ENCODE measurements at places on chromosomes 2 and 18.

DNA sequence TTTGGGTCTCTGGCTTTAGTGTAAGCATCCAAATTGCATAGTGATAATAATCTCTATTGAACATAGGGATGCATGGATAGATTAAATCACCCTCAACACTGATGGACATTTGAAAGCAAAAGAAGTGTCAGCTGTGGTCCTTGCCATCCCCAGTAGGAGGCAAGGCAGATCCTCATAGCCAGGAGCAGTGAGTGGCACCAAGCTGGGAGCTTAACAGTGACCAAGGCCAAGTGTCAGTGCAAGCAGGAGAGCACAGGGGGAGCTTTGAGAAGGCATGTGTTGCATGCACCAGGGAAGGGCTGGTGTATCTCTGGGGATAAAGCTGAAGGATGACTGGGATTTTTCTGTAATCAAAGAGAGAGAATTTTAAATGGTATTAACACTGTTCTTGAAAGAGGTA lies 14.7 kb downstream of the SLC14A1 start:
- no peak for DNase-seq

GRCh38 chr2:104866122-104866864 lies 12.4 kb downstream of the POU3F3 start:
- no peak for DNase-seq

DNA sequence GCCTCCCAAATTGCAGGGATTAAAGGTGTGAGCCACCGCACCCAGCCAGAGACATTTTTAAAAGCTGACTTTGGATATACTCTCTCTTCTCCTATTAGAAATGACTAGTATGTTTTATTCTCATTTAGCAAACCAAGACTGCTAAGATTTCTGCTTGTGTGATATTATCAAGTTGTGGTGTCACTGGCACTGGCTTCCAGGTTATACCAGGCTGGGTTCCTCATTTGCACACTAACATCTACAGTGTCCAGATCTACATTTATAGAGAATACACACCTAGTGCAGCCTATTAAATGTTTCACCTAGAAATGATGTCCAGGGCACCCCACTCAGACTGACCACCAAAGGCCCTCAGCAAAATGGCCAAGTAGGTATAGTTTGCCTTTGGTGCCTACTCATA lies 265.3 kb upstream of the STON1 start:
- DNase-seq = no peak

DNA sequence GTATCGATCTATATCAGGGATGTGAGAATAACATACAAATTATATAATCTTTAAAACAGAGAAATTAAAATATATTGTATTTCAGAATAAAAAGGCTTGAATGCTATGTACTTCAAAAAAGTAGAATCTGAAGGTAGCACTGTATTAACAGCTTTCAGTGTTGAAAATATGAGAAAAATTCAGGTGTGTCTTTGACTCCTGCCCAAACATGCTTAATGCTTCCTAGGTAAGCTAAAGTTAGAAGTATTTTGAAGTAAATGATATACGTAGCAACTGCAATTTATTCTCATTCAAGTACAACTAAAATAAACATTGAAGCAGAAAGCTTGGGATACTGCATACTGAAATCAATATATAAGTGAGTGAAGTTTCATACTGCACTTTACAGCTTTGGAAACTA lies 1082.0 kb upstream of the ACVR2A start:
- no peak for DNase-seq

DNA sequence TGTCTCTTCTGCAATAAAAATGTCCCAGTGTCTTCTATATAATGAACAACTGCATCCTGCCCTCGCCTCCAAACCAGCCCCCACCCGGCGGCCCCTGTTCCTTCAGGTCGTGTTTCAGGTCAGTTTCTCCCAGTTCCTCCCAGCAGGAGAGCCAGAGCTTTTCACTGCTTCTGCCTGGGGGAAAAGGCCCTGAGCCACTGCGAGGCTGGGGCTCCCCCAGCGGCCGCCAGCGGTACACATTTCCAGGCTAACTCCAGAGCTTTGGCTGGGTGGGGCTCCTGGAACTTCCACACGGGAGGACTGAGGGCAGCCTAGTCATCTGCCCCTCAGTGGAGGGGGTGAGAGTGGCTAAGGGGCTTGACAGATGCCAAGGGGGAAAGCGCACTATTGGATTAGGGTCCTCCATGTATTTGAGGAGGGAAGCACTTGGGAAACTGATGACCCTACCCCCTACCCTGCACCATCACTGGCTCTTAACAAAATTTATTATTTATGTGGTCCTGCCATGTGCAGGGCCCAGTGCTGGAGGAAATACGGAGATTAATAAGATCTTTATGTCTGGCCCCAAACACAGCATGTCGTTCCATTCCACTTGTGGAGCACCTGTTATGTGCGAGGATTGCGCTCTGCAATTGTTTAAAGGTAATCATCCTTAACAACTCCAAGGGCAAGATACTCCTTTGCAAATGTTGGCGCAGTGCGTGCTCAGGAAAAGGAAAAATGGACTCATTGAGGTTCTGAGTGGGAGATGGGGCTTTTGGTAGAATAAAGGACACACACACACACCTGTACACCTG lies 17.3 kb upstream of the CYS1 start:
- peak; percentile 37 for DNase-seq

DNA sequence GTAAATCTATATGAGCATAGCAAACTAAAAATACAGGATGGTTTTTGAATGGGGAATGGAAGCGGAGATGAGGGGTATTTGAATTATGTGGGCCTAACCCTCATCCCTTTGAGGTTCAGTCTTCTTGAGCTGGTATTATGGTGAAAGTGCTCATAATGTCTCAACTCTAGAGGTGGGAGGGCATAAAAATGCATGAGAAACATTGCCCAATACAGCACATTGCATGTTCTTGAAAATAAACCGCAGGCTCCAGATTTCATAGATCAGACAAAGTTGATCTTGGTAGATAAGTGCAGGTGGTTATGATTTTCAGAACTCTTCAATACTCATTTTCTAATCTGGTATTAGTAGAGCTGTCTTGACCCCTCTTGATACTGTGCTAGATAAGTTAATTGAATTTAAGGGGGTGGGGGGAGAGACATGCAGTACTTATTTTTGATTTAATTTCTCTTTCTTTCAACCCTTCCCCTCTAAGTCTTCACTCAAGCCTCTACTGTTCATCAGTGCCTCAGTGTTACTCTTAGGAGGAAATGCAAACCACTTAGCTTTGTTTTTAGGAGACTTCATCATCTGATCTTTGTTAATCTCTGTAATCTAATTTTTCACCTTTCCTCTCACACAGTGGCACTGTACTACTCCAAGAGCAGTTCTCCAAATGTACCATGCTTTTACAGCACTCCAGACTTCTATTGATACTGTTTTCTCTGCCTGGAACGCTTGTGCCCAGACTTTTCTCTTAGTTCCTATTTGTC lies 22.2 kb downstream of the XRCC5 start:
- DNase-seq = no peak

DNA sequence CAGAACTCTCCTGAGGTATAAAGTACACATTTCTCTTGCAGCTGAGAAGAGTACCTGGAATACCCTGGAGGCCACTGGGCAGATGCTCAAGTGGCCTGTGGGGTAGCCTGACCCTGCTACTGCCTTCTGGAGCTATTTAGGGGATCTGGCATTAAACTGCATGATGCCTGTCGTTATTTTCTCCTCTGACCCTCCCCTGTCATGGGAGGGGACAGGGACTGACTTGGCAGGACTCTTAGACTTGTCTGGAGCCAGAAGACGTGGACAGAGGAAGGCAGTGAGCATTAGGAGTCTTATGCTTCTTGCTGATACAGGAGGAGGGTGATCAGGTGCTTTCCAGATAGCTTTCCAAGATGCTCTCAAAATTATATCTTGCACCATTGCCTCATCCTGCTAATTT lies 24.8 kb downstream of the CNRIP1 start:
- no peak for DNase-seq

GRCh38 chr2:225765820-225766219 lies 366.3 kb downstream of the NYAP2 start:
- DNase-seq = no peak

GRCh38 chr2:191115804-191116203 lies 35.0 kb downstream of the STAT4 start:
- no peak for DNase-seq

GRCh38 chr2:24088821-24089359 lies 4.3 kb upstream of the TP53I3 start:
- no peak for DNase-seq

- no peak for DNase-seq
Observed at GRCh38 chr2:179240481-179241451, 23.9 kb downstream of the SESTD1 start.

DNA sequence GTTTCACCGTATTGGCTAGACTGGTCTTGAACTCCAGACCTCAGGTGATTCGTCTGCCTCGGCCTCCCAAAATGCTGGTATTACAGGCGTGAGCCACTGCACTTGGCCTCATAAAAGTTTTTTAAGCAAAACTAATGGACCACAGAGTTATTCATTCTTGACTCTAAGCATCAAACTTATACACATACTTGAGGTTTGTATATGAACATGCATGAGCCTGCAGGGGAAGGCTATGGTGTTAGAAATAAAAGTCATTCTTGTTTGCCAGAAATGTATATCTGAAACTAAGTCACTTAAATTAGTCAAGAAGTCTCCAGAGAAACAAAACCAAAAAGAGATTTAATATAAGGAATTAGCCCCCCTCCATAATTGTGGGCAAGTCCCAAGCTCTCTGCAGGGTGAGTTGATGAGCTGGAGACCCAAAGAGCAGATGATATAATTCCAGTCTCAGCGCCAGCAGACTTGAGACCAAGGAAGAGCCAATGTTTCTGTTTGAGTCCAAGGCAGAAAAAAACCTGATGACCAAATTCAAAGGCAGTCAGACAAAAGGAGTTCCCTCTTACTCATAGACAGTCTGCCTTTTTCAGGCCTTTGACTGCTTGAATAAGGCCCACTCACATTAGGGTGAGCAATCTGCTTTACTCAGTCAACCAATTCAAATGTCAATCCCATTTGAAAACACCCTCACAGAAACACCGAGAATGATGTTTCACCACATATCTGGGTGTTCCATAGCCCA lies 69.0 kb upstream of the DSG1 start:
- no peak for DNase-seq

- no peak for DNase-seq
Observed at GRCh38 chr2:126463892-126464674, 191.9 kb upstream of the GYPC start.

GRCh38 chr18:24843123-24843522 lies 382.7 kb downstream of the HRH4 start:
- no peak for DNase-seq

- no peak for DNase-seq
Observed at GRCh38 chr18:29034113-29034856, 857.4 kb upstream of the CDH2 start.

DNA sequence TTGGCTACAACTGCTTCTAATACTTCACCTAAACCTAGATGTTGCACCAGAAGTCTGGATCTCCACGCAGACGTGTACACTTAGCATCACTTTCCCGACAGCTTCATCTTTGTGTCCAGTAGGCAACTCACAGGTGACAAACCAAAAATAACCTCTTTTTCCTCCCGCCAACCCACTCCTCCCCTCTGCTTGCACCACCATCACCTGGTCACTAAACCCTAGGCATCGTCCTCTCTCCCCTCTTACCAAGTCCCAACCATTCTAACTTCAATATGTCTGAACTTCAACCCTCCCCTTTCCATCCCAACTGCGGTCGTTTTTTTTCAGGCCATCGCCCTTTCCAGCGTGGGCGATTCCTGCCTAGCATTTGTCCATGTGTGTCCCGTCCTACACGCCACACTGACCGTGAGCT lies 413 bp upstream of the CHMP3 start:
- no peak for DNase-seq

DNA sequence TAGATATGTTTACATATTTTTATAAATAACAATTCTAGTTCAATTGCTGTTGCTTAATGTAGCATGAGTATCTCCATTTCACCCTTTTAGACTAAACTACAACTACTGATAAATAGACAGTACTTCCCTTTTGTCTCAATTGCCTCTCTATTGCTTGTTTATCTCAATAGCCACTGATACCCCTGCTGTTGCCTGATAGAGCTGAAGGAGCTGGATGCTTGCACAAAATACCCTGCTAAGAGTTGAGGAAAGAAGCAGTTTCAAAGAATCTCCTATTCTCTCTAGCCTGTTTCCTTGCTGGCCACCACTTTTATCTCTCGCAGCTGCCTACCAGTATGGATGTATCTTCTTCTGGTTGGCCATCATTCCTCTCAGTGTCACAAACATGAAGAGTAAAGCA lies 16.9 kb upstream of the ZNF804A start:
- no peak for DNase-seq

- DNase-seq = no peak
Observed at GRCh38 chr2:191691898-191692297, 14.0 kb downstream of the NABP1 start.

- DNase-seq = no peak
Observed at GRCh38 chr2:39164089-39164488, 43.2 kb upstream of the SOS1 start.

DNA sequence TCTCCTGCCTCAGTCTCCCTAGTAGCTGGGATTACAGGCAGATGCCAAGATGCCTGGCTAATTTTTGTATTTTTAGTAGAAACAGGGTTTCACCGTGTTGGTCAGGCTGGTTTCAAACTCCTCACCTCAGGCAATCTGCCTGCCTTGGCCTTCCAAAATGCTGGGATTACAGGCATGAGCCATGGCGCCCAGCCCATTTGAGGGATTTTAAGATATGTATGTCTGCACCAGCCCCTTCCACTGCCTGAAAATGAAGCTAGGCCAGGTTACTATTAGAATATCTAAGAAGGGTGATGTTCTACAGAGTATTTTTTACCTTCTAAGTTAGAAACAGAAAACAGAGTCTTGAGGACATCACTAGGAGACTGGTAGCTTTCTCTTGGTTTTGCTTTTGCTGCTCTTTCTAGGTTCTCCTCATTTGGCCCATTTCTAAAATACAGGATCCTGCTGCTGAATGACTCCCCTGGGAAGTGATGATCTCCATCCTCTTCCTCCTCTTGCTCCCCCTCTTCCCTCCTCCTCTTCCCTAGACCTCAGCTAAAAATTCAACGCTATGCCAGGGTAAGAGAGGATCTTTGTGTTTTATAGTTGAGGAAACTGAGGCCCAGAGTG lies 118.5 kb downstream of the MYCN start:
- DNase-seq = no peak

- DNase-seq = no peak
Observed at GRCh38 chr2:199814817-199815211, 36.2 kb downstream of the FTCDNL1 start.

DNA sequence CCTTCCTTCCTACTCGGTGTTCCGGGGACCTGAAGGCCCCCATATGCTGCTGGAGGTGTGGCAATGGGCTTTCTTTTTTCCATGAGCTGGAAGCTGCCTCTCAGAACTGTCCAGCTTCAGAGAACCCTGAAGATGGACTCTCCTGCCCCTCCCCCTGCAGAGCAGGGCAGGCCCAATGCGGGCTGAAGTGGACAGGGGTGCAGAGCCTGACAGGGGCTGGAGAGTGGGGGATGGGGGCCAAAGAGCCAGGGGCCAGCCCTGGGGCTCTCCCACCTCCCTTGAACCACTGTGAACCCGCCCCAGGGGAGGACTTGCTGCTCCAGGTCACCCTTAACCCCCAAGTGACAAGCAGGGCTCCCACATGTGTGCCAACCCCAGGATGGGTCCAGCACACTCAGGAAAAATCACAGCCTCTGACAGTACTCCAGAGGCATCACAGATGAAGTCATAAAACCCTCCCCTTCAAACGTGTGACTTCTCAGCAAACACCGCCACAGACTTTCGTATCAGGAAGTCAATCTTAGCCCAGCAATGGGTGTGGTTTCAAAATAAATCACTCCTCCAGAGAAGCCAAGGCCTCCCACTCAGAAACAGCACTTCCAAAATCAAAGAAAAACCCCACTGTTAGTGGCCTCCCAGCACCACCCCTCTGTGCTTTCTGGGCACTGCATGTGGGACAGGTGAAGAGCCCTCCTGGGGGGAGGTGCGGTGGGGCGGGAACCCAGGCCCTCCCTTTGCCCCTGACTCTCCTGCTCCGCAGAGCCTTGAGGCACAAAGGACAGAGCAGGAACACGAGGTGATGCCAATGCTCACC lies 135.8 kb downstream of the HDAC4 start:
- DNase-seq = peak; percentile 79

All from activated naive CD4-positive, alpha-beta T cell treated with anti-CD3 and anti-CD28 coated beads, Interleukin-2, amount 50 U/mL, for 72 hours (primary cell).